ENCODE measurements at places on chromosomes 2 and 18.

- no peak for DNase-seq
These were observed 4.9 kb downstream of the CYP26B1 start for GRCh38 chr2:72142570-72143440.

- DNase-seq: peak; percentile 59
These were observed 104.2 kb downstream of the CRIM1 start for GRCh38 chr2:36459725-36460137.

DNA sequence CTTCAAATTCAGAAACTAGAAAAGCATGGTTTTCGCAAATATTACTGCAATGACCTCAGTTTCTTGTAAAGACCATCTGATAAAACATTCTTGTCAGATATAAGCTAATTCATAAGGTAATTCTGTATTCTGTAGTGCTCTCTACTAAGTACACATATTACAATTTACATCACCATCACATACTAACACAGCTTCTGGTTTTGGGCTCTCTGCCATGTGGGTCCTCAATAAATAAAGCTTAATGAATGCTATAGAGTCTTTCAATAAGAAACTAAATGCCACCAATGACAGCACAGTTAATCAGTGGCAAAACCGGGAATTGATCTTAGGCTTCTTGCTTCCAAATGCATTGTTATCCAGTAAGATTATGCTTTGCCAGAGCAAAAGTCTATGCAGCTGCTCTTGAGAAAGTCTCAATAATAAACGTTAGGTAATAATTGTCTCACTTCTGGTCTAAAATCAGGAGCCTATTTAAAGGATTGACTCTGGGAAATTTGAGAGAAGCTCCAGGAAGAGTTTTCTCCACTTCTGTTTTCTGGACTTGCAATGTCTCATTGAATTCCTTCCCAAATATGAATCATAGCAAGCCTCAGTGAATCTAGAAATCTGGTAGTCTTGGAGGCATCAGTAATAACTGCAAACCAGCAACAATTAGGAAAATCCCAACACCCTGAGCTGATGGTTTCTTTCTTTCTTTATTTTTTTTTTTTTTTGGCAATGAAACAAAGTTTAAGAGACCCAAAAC is 67.9 kb upstream of the RAPGEF4 start:
- no peak for DNase-seq

- no peak for DNase-seq
These were observed 38.3 kb downstream of the CRYGD start for GRCh38 chr2:208086029-208086428.

GRCh38 chr2:156279446-156280150 is 52.9 kb downstream of the NR4A2 start:
- no peak for DNase-seq

DNA sequence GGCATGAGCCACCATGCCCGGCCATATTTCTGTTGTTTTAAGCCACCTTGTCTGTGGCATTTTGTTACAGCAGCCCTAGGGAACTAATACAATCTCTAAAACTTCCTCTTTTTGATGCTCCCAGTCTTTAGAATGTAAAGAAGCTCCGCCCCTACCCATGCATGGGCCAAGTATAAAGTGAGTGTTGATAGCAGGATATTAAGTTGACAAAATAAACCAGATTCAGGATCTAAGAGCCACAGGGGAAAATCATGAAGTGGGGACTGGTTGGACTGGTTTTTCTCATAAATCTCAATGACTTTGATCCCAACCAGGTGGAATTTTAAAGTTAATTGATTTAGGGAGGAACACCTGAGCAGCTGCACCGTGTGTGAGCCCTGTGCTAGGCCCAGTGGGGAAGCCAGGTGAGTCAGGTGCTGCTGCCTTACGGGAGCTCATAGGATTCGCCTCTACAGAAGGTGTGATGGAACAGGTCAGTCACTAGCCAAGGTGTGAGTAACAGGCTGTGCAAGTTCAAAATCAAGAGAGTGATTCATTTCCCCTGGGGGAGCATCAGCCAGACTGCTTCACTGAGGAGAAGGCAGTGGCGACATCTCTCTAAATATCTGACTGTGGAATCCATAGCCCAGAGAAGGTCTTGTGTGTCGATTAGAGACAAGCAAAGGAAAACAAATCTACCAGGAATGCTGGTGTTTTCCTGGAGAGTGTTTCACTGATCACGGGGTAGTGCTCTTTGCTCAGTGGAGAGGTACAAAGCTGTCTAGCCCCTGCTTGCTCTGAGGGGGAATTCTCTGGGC is 63.0 kb upstream of the MSH2 start:
- DNase-seq: no peak

DNA sequence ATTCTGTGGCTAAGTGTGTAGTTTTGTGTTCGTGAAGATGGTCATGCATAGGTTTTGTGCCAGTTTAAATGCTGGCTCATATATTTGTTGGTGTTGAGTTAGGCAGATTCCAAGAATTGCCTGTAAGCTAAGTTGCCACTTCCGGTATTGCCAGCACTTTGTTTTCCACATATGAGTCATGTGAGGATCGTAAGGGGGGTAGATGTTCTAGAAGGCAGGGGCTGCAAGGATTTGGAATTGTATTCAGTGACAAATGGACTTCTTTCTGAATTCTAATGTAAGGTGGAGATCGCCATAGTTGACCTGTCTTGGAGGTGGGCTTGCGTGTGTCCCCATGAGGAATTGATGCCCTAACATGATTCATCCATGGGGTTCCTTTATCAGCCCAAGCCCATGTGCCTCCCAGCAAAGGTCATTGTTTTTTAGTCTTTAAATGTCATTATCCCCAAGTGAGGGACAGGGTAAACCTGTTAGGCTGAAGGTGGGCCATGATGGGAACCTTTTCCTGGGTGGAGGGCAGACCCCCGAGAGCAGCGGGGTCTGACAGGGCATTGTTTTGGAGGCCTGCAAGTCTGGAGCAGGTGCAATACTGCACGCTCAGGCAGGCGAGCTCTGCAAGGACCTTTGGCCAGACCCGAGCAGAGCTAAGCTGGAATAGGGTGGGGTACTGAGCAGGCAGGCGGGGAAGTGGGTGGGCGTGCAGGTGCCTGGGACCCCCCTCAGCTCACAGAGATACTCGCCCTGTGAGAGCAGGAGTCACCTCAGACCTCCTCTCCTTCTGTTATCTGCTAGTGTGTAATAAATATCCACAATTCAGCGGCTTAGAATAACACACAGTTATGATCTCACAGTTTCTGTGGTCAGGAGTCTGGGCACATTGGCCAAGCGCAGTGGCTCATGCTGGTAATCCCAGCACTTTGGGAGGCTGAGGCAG is 77.4 kb downstream of the LRRFIP1 start:
- no peak for DNase-seq
